ENCODE measurements at places on chromosomes 2 and 18.

- DNase-seq, result peak; percentile 10
These were observed 3.3 kb upstream of the ORC2 start for GRCh38 chr2:200966770-200967169.

- DNase-seq, result no peak
These were observed 192.5 kb downstream of the SMAD2 start for GRCh38 chr18:47737956-47738355.

GRCh38 chr18:11310476-11311086 is 161.2 kb upstream of the PIEZO2 start:
- DNase-seq, result no peak

DNA sequence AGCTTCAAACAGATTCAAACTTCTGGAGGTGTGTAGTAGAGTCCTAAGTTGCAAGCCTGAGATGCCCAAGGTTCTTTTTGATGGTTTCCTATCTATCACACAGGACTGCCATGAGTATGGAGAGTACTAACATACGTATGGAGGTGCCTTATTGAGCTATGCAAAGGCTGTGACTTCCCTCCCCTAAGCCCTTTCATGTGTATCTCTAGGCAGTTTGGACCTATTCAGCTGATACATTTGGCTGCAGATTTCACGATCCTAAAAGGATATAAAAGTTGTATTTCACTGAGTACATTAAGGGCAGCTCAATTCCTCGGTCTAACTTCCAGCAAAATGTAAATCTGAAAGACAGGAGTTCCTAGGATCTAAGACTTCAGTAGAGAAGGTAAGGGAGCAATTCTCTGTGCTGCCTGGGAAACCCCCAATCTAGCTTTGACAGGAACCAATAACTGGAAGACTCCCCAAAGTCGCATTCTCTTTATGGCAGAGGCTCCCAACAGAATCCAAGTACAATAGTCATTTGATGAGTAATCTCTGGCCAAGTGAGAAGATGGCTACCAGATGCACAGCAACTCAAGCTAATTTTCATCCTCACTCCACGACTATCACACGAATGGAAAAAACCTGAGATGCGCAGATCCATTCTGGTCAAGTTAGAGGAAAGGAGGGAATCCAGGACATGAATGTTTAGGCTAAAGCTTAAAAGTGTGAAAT is 83.8 kb downstream of the ATL2 start:
- no peak for DNase-seq

DNA sequence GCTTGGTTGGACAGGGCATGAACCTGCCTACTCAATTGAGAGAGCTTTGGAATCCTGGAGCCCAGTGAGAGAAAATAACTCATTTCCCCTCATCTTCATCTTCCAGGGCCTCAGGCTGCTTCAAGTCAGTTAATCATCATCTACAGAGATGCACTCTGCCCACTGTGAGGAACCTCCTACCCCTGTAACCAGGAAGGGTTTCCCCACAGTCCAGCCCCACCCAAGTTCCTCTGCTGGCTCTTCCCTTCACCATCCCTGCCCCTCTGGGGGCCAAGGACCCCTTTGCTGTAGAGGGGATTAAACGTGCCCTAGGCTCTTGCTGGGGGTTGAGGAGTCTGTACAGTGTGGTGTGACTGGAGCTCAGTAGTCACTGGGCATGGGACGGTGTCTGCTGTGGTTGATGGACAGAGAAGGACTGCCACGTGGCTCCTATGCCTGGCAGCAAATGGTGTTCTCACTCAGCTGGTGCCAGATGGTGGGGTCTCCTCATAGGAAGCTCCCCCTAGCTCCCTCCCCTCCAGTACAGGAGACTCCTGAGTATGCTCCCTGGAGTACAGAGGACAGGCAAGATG is 29.5 kb upstream of the LGALSL start:
- DNase-seq, result no peak

DNA sequence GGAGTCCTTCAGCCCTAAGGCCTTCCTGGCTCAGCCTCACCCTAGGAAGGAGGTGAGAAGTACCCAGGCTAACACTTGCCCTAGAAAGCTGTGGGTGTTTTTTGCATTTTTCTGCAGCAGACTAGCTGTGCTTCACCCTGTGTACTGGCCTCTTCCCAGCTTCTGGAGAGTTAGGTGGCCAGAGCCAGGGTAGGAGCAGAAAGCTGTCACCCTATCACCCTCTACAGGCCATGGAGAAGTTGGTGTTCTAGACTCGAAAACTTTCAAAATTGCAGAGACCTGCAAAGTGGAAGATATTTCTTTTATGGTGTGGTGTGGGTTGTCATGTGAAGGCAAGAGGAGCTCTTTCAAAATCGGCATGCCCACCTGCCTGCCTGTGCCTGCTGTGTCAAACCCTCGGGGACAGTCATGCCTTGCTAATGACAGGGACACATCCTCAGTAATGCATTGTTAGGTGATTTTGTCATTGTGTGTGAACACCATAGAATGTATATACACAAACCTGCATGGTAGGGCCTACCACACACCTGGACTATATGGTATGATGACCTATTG is 29.8 kb downstream of the EHD3 start:
- DNase-seq, result no peak

GRCh38 chr2:189142893-189143759 is 36.4 kb downstream of the COL5A2 start:
- peak; percentile 25 for DNase-seq

DNA sequence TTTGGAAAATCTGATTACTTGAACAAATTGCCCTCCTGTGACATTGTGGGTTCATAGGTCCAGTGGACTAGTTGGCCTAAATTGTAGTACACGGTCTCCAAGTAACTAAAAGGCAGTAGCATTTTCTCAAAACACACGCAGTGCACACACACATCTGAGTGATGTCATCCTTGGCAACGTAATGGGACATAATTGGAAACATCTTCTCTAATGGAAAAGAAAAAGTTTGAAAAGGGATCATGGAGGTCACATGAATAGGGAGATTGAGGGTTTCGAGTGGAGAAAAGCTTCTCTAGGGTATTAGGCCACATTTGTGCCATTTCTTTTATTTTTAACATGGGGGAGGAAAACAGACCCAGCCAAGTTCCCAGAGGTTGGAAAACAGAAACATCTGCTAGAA is 93.3 kb downstream of the MAP4K4 start:
- DNase-seq, result no peak

- DNase-seq, result no peak
These were observed 205.4 kb downstream of the HDAC4 start for GRCh38 chr2:239195318-239195871.

DNA sequence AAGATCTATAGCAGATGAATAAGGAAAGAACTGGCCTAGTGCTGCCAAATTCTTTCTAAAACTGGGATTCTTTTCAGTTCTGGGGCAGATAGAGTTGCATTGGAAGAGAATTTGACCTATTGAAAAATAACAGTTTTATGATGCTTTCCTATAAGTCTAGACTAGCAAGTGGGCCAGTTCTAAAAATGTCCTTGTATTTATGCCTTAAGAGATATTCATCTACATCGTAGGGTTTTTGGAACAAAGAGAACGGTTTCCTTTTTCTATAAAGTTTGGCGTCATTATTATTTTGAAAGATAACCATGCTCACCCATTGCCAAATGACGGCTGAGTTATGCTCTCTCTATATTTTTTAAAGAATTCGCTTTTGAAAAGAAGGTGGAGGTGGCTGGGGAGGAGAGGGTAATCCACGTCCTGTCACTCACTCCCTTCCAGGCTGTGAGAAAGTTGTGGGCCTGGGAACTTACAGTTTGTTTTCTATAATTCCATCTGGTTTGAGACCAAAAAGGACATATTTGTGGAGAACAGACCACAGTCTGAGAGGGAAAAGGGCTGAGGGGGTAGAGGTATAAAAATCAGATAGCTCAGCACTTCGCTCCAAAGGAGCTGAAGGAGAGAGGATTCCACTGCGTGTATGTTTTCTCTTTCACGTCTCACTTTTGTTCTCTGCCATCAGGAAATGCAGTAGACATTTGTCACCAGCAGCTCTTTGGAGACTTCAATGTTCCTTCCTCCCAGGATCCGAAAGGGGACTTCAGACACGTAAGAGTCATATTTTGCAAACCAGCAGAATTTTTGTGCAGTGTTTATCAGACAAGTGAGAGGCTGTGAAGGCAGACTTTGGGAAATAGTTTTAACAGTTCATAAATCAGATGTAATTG is 281.9 kb upstream of the FN1 start:
- no peak for DNase-seq

DNA sequence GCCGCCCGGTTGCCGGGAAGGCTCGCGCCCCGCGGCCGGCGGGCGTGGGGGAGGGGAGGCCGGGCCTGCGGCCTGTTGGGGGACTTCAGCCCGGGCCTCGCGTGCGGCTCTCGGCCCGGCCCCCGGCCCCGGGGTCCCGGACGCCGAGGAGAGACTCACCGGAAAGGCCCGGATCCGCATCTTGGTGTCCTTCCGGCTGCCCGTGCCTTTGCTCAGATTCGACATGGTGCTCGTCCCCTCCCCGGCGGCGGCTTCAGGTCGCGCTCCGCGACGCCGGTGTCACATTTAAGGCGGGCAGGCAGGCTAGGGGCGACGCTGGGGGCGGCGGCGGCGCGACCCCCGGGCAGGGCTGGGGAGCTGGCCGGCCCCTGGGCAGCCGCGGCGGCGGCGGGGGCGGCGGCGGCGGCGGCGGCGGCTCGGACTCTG is 365 bp downstream of the CUL3 start:
- no peak for DNase-seq

GRCh38 chr2:84394628-84395027 is 64.5 kb downstream of the SUCLG1 start:
- no peak for DNase-seq

- DNase-seq, result no peak
These were observed 105.6 kb upstream of the LDLRAD4 start for GRCh38 chr18:13112982-13113381.

- no peak for DNase-seq
These were observed 162.6 kb upstream of the FN1 start for GRCh38 chr2:215598376-215598975.

DNA sequence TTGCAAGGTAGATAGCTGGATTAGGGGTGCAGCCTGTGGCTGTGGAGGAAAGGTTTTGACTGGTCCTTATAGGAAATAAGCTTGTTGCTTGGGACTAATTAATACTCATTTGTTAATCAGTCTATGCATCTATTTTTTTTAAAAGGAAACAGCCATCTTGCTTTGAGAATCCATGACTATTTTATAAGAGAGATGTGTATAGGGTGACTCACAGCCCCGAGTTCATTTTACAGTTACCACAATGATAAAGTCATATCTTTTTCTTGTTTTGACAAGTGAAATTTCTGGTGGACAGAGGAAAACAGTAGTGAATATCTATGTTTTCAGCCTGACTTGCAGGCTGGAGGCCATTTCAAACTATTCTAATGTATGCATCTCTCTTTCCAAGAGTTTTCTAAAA is 193.5 kb upstream of the CCDC68 start:
- DNase-seq, result no peak

GRCh38 chr18:12726774-12727550 is 24.1 kb downstream of the PSMG2 start:
- peak; percentile 31 for DNase-seq
